HCEC 1CT (cell line): ENCODE measurements at places on chromosomes 5 and 9.

- no peak for DNase-seq
These were observed 151.7 kb upstream of the ZNF366 start for GRCh38 chr5:72658761-72659540.

DNA sequence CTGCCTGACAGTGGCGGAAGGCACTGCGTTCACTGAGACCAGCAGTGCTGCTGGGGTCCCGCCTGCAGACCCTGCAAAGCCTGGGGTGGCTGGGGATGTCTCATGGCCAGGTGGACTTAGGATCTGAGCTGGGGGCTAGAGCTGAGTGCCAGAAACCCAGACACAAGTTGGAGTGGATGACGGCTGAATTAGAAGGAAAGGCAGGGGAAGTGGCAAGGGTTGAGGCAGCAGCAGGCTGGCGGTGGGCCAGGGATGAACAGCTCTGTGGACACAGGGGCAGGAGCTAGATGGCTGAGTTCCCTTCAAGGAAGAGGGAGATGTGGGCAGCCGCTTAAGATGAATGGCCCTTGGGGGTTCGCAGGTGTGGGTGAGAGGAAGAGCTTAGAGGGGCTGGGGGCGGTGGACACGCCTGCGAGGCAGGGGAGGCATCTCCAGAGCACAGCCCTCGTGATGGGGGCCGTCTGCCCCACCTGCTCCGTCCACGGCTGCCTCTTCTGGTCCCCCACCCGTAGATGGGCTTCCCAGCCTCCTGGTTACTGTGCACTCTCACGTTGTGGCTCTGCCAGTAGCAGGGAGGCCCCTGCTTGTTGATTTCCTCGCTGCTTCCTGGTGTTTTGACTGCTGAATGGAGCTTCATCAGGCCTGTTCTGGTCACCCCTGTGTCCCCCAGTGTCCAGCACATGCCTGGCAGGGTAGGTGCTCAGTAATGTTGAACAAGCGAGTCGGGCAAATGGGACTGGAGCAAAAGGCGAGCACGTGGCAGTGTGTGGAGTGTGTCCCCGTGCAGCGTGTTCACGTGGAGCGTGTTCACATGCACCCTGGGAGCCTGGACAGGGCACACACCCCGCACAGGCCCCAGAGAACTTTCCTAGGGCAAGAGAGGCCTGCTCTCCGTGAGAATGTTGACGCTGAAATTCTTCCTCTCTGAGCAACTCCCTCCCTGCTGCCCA lies 168.2 kb downstream of the CACNA1B start:
- no peak for DNase-seq

DNA sequence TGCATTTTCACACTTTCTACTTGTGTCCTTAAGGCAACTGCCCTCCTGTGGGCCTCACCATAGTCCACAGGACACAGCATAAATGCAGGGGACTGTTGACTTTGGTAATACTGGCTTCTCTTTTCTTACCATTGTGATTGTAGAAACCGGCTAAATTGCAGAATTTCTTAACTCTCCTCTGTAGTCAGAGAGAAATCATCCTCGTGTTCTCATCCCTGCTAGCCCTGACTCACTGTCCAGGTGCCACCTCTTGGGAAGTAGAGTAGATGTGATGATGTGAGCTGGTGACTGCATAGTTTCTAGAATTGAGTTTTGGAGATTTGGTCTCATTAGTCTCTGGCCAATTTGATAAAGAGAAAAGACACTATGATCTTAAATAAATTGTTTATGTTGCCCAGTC lies 5.5 kb downstream of the PHF24 start:
- no peak for DNase-seq

GRCh38 chr9:78970375-78970774 lies 601.4 kb upstream of the TLE4 start:
- no peak for DNase-seq

DNA sequence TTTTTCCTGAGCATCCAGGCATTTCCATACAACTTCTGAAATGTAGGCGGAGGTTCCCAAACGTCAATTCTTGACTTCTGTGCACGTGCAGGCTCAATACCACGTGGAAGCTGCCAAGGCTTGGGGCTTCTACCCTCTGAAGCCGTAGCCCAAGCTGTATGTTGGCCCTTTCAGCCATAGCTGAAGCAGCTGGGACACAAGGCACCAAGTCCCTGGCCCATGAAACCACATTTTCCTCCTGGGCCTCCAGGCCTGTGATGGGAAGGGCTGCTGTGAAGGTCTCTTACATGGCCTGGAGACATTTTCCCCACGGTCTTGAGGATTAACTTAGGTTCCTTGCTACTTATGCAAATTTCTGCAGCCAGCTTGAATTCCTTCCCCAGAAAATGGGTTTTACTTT lies 103.6 kb downstream of the NREP start:
- DNase-seq = no peak

DNA sequence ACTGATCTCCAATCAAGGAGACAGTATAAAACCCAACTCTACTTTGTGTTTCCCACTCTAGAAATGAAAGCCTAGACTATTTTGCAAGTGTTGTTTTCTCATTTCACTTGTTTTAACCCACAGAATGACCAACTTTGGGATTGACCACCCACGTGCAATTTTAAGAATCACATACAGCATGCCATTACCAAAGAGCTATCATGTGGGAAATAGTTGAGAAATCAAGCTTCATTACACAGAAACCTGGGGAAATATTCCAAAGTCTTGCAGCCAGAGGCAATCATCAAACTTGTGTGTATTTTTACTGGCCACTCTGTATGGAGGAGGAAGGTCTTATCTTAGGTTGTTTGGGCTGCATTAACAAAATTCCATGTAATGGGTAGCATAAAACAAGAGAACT lies 451.4 kb upstream of the DAB2 start:
- DNase-seq = no peak

DNA sequence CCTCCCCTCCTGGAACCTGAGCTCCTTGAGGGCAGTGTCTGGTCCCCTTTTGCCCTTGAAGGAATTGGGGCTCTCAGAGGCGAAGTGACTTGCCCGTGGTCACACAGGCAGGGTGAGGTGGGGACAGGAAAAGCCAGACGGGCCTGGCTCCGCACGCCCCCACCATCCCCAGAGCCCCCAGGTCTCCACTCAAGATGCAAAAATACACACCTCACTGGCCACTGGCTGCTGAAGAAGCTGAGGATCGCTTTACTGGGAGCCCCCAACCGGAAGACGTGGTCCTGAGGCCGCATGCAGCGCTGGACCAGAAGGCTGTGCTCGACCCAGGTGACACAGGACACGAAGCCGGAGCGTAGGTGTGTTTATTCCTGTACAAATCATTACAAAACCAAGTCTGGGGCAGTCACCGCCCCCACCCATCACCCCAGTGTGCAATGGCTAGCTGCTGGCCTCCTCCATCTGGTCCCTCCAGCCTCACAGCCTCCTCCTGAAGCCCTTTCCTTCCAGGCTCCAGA lies 7.6 kb upstream of the AK1 start:
- DNase-seq = no peak

- no peak for DNase-seq
These were observed 59.1 kb downstream of the TNFSF15 start for GRCh38 chr9:114746591-114747346.

GRCh38 chr5:180522330-180522729 lies 28.2 kb downstream of the CNOT6 start:
- no peak for DNase-seq

DNA sequence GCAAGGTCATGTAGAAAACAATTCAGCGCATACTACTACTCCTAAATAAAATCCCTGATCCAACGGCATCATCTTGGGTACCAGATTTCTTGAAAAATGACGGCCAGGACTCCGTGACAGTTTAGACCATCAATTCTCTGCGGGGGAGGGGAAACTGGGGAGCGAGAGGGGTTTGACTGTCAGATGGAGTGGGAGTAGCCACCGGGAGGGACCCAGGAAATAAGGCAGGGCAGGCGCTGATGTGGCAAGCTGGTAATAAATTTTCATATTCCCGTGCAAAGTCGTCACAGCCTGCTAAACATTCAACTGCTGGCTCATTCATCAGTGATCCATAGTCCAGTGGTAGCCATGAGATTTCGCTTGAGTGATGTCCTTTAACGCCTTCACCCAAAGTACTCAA lies 457 bp upstream of the CDH18 start:
- DNase-seq = no peak

DNA sequence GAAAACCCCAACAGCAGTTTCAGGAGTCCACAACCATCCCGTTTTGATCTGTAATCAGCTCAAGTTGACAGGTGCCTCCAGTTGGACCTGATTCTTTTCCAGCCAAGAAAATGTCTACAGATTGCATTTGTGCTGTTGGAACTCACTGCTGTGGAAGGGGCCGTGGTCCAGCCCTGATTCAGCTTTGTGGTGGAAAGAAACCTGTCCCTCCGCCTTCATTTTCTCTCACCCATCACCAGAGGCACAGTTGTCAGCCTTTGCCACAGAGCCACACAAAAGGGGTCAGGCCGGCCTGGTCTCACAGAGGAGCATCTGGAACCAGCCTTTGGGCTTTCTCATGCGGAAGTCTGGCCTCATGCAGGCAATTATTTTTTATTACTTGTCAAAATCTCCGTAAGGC lies 483.6 kb downstream of the GADD45G start:
- DNase-seq = no peak

DNA sequence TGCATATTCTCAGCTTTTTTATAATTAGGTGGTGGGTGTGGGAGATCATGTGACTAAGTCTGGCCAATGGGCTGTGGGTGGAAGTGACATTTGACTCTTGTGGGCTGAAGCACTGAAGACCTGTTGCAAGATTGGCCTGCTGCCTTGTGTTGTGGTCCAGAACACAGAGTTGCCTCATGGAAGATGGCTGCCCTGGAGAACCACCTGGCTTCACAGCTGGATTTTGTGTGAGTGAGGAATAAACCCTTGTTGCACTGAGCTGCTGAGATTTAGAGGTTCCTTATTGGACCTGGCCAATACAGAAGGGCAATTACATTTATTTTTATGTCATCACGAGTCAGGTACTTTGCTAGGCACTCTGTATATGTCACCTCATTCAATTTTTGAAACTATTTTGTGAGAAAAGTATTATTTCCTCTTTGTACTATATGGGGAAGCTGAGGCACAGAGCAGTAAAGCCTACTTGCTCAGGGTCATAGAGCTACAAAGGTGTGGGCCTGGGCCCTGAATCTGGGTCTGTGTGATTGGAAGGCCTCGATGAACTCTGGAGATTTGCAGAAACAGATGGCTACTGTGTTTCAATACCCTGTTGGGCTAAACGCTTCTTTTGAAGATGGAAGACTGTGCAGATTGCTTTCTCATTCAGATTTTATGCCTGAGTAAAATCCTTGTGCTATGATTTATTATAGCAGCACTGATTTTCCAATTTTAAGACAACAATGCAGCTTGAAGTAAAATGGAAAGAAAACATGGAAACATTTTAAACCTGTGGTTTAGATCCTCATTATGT lies 71.2 kb upstream of the TBC1D2 start:
- peak; percentile 74 for DNase-seq

- DNase-seq = no peak
These were observed 45.2 kb upstream of the PPP2CA start for GRCh38 chr5:134271059-134271458.

DNA sequence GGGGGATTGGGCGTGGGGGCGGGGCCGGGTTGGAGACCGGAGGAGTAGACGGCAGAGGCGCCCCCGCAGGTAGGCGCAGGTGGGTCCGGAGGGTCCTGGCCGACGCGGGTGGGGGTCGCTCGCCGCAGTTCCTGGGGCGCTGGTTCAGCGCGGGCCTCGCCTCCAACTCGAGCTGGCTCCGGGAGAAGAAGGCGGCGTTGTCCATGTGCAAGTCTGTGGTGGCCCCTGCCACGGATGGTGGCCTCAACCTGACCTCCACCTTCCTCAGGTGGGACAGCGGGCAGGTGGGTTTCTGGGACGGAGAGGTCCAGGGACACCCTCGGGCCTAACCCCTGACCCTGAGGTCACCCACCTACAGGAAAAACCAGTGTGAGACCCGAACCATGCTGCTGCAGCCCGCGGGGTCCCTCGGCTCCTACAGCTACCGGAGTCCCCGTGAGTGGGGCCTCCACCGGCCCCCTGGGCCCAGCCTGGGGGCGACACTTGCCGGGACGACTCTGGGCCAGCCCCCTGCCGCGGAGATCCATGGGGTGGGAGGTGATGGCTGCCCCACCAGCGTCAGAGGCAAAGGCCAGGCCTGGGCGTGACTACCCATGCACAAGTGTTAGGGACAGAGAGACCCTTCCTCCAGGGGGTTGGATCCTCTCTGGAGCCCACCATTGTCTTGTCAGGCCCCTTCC lies 1.7 kb downstream of the PTGDS start:
- DNase-seq = no peak

GRCh38 chr5:147303251-147303650 lies 68.4 kb downstream of the STK32A start:
- DNase-seq = peak; percentile 13

DNA sequence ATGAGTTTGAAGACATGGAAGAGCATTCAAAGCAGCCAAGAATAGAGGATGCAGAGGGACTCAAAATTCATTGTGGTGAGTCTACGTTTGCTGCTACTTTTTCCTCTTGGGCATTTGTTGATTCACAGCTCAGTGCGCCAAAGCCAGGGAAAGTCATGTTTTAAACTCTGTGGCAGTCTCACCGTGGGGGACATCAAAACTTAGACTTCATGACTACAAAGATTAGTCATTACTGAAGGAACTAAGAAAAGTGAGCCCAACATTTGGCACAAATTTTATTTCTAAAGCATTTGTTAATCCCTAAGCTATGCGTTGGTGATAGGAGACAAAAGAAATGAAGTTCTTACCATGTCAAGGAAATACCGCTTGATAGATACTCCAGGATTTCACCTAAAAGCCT lies 73.7 kb upstream of the MTAP start:
- no peak for DNase-seq

- no peak for DNase-seq
These were observed 1584.4 kb downstream of the EFNA5 start for GRCh38 chr5:106086352-106086751.

GRCh38 chr5:88836195-88836838 lies 46.7 kb downstream of the MEF2C start:
- DNase-seq = peak; percentile 33

DNA sequence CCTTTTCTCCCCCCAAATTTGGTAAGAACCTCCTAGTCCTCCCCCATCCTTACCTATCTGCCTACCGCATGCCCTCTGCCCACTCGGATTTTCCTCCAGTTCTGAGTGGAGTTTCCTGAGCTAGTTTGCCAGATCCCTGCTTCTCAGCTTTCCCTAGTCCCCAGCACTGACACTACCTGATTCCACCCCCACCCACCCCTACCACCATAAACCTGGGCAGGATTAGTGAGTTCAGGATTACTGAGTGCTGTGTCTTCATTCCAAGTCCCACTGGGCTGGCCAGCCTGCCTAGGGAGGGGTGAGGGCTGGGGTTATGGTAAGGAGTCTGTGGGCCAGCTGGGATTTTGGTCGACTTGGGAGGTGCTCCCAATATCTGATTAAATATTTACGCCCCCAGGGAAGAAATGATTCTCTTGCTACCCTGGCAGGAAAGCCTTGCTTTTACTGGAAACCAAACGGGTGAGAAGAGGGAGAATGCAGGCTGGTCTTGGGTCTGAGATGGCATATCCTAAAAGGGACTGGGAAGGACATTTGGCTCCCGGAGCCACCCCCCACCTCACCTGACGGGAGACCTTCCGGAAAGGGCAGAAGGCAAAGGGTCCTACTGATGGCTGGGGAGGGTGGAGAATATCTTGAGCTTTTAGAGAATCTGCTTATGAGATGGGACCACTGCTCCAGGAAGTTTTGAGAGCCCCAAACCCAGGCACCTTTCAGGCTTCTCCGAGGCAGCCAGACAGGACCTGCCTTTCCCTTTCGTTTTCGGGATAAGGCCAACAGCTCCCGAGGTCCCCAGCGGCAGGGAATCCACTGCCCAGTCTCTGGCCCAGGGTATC lies 3.7 kb downstream of the PITX1 start:
- DNase-seq = peak; percentile 46

GRCh38 chr9:138102246-138103051 lies 224.9 kb downstream of the CACNA1B start:
- DNase-seq = no peak
